CD4-positive, alpha-beta T cell (primary cell): ENCODE measurements at places on chromosomes 11 and 22. TPM values are rescaled to one million over a fixed set of nuclear protein-coding genes. Genes with fewer than 3 reads are reported as not detected.

GRCh38 chr22:44133161-44133560 lies 47.6 kb upstream of the PARVG start:
- no peak for DNase-seq

The C22orf15 gene
- 0.49 TPM for total RNA-seq

- DNase-seq: no peak
Observed at GRCh38 chr11:11075515-11076171, 217.8 kb upstream of the ZBED5 start.

- no peak for DNase-seq
Observed at GRCh38 chr22:30876221-30876751, 92.3 kb downstream of the MORC2 start.

DNA sequence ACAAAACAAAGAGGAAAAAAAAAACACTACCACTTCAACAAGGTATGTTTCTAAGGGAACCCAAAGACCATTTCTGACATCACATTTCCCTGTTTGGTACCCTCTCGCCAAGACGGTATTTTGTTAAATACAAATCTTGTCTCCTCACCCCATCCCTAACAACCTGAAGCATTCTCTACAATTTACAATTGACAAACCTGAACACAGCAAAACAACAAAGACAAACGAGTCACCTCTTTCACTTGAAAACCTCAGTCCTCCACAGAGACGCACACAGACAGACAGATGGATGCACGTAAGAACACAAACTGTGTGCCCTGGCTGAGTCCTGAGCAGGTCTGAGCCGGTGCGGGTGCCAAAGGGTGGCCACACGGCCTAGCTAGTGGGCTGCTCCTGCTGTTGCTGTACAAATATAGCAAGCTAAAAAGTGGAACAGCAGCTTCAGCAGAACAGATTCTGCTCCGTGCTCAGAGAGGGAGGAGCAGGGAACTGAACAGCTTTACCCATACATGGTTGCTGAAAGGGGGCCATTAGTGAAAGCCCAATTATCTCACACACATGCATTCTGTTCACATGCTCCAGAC lies 28.5 kb downstream of the CELF1 start:
- DNase-seq: no peak

DNA sequence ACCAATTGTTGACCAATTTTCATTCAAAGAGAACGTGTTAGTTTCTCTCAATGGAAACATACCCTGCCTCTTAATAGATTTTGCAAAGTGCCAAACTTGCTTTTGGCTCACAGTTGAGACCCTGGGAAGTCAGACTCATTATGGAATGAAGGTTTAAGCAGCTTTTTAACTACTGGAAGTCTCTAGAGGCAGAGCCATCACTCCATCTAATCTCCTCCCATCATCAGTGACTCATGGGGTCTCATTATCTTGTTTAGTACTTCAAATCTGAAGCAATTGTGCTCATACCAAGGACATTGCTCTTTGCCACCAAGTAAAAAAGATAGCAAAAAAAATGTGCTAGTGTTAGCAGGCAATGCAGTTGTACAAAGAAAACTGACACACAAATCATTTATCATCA lies 537.1 kb upstream of the LRRC4C start:
- DNase-seq: no peak

DNA sequence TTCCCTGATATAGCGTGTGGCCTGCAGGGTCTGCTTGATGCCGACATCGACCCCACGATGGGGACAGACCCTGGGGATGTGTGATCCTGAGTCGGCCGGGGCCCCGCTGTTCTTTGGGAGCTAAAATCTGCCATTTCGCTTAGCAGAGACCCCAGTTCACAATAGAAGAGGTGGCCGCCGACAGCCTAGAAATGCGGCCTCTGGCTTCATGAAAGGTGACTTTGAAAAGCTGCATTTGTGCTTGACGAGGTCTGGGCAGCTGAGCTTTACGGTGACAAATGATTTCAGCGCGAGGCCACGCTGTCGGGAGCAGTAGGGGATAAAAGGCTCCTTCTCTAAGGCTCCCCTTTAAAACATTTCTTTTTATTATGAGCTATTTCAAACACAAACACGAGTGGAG lies 71.7 kb downstream of the RPS6KA4 start:
- no peak for DNase-seq

GRCh38 chr22:50138988-50139387 lies 31.5 kb upstream of the PANX2 start:
- no peak for DNase-seq

GRCh38 chr22:33427461-33427860 lies 369.3 kb upstream of the SYN3 start:
- no peak for DNase-seq

The SCGB1C1 gene
- not detected for total RNA-seq

The MGAT3 gene
- total RNA-seq: 0.17 TPM

GRCh38 chr11:23473782-23474181 lies 613.5 kb upstream of the CCDC179 start:
- DNase-seq: no peak

The FXYD6 gene
- total RNA-seq: not detected

GRCh38 chr11:61954106-61954850 lies 4.1 kb downstream of the BEST1 start:
- DNase-seq: no peak

The ART1 gene
- not detected for total RNA-seq
